ENCODE measurements at places on chromosomes 6 and 20.

GRCh38 chr6:163459536-163459935 lies 45.0 kb downstream of the QKI start:
- peak; percentile 10 for DNase-seq

DNA sequence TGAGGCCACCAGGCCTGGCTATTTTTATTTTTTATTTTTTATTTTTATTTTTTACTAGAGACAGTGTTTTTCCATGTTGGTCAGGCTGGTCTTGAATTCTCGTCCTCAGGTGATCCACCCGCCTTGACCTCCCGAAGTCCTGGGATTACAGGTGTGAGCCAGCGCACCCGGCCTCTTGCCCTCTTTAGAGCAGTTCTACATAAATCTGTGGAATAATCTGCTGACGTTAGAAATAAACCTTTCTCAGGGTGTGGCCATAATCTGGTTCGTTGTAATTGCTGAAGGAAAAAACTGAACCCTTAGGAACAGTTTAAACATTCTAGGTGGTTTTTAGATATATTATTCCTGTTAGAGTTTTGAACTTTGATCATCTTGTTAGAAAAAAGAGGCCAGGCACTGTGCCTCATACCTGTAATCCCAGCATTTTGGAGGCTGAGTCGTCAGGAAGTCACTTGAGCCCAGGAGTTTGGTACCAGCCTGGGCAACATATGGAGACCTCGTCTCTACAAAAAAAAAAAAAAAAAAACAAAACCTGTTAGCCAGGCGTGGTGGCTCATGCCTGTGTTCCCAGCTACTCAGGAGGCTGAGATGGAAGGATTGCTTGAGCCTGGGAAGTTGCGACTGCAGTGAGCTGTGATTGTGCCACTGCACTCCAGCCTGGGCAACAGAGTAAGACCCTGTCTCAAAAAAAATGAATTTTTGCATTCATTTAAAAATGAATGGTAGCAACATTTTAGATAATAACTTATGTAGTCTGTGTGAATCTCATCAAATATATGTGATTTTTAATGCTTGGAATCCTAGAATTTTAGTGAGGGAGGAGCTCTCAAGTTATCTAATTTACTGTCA lies 24.2 kb downstream of the ASXL1 start:
- no peak for DNase-seq

DNA sequence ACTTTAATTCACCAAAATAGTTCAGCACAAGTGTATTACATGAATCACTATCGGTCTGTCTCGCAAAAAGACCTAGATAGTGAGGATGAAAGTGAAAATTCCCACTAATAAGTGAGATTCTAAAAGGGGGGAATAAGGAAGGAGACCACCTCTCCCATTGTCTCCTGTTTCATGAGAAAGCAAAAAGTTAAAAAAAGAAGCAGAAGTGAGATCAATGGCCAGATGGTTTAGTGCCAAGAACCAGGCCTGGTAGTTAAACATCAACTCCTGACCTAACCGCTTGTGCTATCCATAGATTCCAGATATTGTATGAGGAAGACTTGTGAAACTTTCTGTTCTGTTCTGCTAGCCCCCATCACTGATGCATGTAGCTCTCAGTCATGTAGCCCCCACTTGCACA lies 293.0 kb downstream of the RNGTT start:
- no peak for DNase-seq

- DNase-seq: no peak
These were observed 14.6 kb upstream of the TOX2 start for GRCh38 chr20:43900121-43900466.

- peak; percentile 46 for DNase-seq
These were observed 44.5 kb downstream of the RBM38 start for GRCh38 chr20:57435498-57436222.

DNA sequence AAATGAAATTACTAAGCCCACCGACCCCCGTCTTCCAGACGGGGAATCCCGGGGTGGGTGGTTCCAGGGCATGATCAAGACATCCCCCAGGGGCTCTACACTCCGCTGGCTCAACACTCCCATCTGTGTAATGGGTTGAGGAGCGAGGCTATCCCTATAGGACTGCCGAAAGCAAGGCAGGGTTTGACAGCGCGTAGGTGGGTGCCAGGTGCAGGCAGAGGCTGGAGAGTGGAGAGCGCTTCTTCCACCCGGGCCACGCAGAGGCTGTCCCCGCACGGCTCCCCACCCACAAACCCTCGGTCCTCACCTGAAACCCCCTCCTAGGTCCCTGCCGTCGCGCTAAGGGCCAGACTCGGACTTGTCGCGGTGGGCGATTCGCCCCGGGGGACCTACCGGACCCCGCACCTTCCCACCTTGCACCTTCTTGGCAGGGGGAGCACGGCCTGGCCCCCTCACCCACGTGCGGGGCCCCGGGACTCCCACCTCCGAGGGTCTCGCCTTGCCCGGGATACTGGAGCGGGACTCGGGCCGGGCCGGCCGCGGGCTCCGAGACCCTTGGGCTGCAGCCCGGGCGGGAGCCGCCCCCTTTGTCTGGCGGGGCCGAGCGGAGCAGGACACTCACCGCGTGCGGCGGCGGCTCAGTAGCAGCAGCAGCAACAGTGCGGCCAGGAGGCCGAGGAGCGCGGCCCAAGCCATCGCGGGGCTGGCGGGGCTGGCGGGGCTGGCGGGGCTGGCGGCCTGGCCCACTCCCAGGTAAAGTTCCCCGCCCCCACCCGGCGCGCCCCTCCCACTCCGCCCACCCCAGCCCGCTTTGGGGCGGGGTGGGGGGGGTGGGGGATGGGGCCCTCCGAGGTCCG lies at the start of gene PTGIS:
PTGIS (minus strand) TSS at position 717 of the 857 bp plus-strand sequence; CDS start at position 696, 21 bp downstream.
- DNase-seq: no peak

DNA sequence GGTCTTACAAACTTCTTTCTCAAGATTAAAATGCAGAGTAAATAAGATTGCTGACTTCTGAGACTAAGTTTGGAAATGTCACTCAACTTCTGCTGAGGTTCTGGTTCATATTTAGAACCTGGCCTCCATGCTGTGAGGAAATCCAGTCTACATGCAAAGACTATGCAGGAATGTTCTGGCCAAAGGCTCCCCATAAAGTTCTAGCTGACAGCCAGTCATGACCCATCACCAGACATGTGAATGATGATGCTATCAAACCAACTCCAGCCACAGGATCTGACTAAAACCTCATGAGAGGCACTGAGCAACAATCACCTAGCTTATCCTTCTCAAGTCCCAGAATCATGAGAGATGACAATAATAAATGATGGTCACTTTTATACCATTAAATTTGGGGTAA lies 935.1 kb upstream of the MAP3K7 start:
- no peak for DNase-seq

DNA sequence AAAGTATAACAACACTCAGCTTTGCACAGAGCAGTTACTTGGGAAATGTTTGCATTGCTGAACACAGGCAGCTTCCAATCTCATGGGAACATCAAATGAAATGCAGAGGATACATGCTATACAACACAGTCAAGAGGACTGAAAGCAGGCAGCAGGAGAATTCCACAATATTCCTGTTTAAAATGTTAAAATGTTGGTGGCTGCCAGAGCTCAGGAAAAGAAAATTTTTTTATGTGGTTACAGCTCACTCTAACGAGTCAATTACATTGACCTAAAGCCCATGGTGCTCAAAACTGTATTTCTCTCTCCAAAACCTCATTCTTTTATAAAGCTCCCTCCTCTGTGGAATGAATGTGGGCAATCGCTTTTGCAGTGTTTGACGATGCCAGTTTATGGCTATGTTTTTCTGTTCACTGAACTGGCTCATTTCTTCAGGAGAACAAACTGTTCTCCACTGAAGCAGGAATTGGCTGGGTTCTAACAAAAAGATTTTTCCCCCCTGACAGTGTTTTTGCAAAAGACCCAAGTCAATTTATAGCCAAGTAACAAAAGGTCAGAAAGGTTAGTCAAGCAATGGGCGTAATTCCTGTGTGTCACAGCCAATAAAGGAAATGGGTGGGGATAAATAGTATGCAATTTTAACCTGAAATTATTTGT lies 69.0 kb downstream of the ZHX3 start:
- no peak for DNase-seq

GRCh38 chr6:38483526-38483925 lies 156.2 kb downstream of the BTBD9 start:
- no peak for DNase-seq

DNA sequence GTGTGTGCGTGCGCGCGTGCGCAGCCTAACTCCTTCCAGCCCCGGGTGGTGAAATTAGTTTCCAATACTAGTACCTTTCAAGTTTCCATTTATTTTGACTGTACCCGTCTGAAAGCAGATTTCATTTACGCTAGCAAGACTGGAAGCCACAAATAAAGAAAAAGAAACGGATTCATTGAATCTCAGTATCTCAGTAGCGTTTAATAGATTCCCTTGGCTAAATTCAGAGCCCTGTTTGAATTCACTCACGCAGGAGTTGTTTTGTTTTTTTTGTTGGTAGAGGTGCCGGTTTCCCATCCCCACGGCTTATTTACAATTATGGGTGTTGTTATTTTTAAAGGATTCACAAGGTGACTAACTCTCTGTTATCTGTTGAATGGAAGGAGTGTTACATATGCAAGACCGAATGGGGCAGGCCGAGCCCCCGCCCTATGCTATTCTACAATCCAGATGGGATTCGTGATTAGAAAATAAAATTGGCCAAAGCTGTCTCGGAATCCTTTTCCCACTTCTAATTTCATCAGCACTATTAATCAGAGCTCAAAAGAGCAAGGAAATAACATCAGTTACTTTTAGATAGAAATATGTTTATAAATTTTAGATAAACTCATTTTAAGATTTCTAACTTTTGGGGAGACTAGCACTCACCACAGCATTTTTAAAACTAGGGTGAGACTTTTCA lies 2.3 kb upstream of the INSM1 start:
- DNase-seq: no peak

- no peak for DNase-seq
These were observed 103.6 kb upstream of the KCNK16 start for GRCh38 chr6:39426073-39426456.

DNA sequence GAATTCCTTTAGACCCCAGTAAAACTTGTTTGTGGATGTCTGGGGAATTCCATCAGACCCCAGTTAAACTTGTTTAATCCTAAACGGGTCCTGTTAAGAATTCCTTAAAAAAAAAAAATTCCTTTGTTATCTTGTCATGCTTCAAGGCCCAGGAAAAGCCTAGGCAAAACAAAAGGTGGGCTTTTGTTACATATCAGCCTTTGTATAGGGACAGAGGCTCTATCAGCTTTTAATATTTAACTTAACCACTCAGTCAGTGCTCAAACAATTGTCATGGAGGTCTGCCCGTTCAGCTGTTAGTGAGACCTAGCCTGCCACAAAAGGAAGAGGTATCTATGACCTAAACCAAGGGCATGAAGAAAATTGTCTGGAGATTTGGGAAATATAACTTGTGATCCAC lies 53.1 kb downstream of the SLC22A1 start:
- DNase-seq: no peak

- no peak for DNase-seq
These were observed 3.0 kb upstream of the RBBP8NL start for GRCh38 chr20:62430311-62430853.

DNA sequence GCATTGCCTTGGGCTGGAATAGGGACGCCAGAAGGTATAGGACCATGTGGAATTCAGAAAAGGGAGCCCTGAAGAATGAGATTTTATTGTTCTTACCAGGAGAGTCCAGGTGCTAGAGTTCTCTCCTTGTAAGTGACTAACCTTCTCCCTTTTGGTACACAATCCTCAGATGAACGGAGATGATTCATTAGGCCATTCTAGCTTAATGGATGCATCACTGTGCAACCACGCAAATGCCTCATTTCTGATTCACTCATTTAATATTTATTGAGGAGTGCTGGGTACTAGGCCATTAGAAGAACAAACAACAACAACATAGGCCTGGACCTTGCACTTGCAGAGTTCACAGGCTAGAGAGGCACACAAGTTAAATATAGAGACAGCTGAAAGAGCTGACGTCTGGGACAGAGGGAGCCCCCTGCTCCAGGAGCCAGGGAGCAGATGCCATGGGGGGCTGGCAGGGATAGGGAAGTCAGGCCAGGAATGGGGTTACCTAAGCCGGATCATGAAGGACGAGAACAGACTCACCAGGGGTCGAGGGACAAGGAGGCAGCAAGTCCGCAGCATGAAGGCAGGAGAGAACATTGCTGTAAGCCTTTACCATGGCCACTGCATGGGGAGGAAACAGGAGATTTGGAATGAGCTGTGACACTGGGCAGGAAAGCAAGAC lies 179.5 kb upstream of the AKAP12 start:
- no peak for DNase-seq

DNA sequence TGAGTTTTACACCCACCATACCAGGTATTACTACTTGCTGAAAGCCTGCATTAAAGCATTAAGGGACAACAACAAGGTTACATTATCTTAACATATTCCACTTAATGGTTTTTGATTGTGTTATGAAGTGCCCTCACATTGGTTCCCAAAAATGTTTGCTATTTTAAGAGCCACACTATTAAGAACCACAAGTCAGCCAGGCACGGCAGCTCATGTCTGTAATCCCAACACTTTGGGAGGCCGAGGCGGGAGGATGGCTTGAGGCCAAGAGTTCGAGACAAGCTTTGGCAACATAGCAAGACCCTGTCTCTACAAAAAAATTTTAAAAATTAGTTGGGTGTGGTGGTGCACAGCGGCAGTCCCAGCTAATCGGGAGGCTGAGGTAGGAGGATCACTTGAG lies 28.2 kb downstream of the ATXN1 start:
- DNase-seq: no peak

GRCh38 chr6:133544419-133544818 lies 303.3 kb downstream of the EYA4 start:
- DNase-seq: no peak

DNA sequence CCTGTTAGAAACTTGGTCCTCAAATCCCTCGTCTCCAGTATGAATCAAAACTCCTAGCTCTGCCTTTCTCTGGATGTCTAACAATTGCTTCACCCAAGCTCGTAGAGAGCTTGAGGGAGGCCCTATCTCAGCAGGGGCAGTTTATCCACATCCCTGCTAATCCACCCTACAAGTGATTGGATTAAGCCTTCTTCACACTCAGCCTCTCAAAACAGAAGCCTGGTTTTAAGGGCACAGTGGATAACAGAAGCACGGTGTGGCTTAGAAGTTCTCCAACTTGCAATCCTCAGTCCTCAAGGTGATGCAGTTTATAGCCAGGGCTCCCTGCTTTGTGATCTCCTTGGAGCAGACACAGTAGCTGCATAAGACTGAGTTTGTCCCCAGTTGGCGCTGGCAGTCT lies 383.9 kb downstream of the KIF16B start:
- no peak for DNase-seq

- DNase-seq: no peak
These were observed 3.8 kb downstream of the NCOA7 start for GRCh38 chr6:125794342-125795137.

Measured in hematopoietic multipotent progenitor cell treated with erythropoietin and hydrocortisone succinate and interleukin-3 and kit ligand, for 17 days (in vitro differentiated cells).